NCI-H345 (cell line): ENCODE measurements at places on chromosomes 1 and 21.

- DNase-seq = no peak
These were observed 808.6 kb upstream of the ADGRL4 start for GRCh38 chr1:79815115-79815514.

GRCh38 chr1:225413708-225414375 lies 14.0 kb downstream of the LBR start:
- DNase-seq = no peak

GRCh38 chr21:32705139-32705538 lies 22.7 kb downstream of the SYNJ1 start:
- no peak for DNase-seq

- no peak for DNase-seq
These were observed 110.7 kb downstream of the RYR2 start for GRCh38 chr1:237152506-237153335.

DNA sequence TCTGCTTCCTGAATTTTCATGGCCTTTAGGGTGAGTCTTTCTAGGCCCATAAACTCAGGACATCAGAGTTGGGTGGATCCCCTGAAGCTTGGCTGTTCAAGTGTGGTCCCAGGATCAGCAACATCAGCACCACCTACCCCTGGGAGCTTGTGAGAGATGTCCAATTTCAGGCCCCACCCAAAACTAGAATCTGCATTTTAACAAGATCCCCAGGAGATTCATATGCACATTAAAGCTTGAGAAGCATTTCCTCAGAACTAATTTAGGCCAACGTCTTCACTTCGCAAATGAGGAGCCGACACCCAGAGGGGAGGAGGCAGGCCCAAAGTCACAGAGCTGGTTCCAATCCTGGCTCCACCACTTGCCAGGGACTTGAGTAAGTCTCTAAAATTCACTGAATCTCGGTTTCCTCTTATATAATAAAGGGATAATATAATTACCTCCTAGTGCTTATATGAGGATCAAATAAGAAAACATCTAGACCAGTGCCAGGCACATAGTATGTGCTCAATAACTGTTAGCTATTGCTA lies 10.3 kb upstream of the PHLDA3 start:
- DNase-seq = no peak

- no peak for DNase-seq
These were observed 98.0 kb downstream of the LMO4 start for GRCh38 chr1:87426463-87427249.

DNA sequence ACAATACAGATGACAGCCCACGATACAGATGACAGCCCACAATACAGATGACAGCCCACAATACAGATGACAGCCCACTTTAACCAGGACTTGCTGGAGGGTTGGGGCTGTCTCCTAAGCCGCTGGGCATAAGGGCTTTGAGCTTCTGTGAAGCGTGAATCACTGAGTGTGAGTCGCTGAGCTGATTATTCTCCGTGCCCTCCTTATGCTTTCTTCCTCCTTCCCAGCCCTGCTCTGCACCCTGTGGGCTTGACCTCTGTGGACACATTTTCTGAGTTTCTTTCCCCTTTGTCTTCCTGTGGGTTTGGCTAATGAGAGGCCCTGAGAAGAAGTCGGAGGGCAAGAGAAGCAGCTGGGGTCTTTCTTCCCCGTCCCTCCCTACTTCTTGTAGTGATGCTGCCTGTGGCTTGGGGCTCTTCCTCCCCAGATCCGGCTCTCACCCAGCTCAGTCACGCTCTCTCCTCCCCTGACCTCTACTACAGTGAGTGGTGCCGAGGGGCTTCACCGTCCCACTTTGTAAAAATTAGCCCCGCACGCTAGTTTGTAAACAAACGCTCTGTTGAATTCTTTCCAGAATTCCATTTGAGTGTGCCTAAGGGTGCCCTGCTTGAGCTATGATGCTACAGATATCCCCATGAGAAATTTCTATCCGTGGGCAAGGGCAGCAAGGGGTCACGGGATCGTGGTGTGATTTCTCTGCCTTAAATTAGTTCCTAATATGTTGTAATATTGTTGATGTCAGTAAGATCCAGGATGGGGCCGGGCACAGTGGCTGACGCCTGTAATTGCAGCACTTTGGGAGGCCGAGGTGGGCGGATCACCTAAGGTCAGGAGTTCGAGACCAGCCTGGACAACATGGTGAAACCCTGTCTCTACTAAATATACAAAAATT lies 46.4 kb upstream of the SOD1 start:
- no peak for DNase-seq

DNA sequence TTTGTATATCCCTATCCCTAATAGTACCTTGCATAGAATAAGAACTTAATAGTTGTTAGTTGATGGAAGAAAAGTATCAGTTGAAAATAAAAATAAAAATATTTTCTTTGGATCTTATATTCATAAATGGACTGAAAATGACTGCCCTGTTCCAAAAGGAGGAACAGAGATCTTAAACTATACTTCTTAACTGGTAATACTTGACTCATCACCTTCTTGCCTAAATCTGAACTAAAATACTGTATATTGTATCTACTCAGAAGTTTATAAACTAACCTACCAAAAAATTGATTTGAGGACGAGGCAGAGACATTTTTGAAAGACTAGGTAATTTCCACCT lies 178.8 kb downstream of the SYT2 start:
- no peak for DNase-seq

- no peak for DNase-seq
These were observed 6.3 kb upstream of the PRDM15 start for GRCh38 chr21:41885341-41886024.

GRCh38 chr1:174116042-174116441 lies 43.3 kb upstream of the RABGAP1L start:
- no peak for DNase-seq

GRCh38 chr1:172824209-172824608 lies 165.3 kb downstream of the FASLG start:
- no peak for DNase-seq

DNA sequence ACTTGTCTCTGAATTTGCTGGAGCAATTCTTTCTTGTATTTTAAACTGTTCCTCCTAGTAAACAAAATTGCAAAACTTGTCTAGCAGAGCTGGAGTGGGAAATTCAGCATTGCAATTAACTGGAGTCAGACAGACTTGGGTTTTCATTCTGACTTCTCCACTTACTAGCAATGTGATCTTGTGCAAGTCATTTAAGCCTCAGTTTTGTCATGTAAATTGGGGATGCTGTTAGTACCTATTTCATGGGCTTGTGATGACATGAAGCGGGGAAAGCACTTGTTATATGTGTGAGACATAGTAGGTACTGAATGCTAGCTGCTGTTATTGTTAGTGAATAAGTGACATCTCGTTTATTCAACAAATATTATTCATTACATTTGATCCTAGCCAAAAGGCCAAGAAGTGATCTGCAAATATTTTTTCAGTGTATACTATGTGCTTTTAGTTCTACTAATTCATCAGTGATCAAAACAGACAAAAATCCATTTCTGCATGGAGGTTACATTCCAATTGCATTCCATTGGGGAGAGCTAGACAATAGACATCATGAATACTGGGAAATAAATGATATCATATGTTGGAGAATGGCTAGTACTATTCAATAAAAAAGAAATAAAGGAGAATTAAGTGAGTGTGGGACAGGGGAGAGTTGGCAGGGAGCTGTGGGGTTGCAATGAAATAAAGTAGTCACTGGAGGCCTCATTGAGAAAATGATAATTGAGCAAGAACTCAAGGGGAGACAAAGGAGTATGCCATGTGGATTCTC lies 47.1 kb downstream of the CACHD1 start:
- DNase-seq = no peak
